Activated CD4-positive, alpha-beta T cell treated with anti-CD3 and anti-CD28 coated beads, Interleukin-2, amount 50 U/mL, for 48 hours (primary cell): ENCODE measurements at places on chromosomes 7 and 10.

DNA sequence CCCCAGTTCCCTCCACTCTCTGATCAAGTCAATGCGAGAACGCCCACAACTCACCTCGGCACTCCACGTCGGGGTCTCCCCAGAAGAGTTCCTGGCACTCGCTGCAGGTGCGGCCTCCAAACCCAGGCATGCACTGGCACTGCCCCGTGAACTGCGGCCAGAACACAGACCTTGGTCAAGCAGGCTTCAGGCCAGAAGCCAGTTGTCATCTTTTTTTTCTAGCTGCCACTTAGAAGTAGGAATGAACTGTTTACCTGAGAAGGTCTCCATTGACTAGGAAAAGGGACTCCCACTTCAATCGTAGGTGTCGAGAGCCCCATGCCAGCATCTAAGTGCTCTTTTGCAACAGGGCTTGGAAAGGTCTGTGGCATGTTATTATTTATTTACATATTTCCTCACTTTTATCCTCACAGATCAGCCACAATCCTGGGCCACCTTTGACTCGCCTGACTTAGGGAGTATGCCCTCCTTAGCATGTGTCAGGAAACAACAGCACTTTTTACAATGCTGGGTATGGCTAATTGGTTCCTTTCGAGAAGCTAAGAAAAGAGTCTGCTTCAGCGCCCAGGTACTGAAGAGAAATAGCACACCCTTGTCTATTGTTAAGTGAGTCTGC is 51.7 kb downstream of the LAMB1 start:
- no peak for DNase-seq

- DNase-seq: no peak
Observed at GRCh38 chr10:127151541-127151940, 44.9 kb downstream of the INSYN2A start.

GRCh38 chr10:96919785-96920430 is 87.8 kb downstream of the LCOR start:
- DNase-seq: no peak

DNA sequence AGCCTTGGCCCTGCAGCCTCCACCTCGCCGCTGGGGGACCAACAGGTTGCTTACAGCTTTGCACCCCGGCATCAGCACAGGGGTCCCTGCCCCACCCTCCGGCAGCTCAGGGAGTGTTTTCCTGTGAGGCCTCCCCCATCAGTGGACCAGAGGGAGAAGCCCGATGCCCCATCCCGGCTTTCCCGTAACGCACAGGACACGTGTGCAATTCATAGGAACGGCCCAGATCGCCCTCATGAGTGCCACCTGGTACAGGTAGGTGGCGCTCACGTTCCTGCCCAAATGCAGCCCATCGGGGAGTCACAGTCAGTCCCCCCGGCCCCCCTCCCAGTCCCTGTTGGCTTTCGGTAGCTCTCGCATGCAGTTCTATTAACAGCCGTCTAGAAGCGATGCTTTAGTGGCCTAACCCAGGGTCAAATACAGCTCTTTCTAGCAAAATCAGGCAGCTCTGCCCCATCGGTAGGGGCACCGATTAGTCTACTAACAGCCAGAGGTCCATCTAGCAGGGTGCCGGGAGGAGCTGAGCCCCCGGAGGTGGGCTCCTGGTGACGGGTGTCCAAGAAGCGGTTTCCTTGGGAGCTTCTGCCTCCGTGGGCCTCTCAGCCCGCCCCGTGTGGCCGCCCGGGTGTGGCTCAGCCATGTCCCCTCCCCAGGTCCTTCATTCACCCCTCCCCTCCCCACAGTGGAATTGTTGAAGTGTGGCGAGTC is 48.4 kb upstream of the GTF2IRD1 start:
- DNase-seq: peak; percentile 11

- no peak for DNase-seq
Observed at GRCh38 chr7:127940381-127941160, 90.7 kb downstream of the LRRC4 start.

DNA sequence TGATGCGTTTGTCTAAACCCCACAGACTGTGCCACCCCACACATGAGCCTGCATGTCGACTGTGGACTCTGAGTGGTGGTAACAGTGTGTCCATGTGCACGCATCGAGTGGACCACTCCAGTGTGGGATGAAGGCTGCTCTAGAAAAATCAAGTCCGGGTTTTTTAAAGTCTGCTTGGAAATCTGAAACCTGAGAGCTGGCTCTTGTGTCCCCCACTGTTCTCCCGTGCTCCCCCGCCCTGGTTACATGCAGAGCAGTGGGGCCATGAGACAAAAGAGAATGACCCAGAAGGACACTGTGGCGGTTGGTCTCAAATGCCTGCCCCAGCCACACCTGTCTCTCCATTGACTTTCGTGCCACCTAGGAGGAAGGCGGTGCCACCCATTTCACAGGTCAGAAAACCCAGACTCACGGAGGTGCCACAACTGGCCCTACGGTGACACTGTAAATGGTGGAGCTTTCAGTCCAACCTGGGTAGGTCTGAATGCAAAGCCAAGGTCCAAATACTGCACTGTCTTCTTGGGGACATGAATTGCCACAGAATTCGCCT is 27.3 kb upstream of the PWWP2B start:
- DNase-seq: no peak

DNA sequence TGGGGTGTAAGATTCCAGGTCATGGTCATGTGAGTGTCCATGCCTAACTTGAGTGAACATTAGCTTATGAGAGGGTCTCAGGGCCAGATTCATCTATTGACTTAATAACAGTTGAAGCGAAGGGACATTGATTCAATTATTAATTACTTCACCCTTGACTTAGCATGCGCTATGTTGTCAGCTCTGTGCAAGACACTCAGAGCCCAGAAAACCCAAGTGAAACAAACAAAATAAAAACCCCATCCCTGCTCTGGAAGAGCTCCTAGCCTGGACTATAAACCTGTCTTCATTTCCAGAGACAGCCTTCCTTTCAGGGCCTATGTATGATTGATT is 66.0 kb upstream of the TNS3 start:
- no peak for DNase-seq

GRCh38 chr10:31650010-31650409 is 278.6 kb downstream of the ARHGAP12 start:
- no peak for DNase-seq

DNA sequence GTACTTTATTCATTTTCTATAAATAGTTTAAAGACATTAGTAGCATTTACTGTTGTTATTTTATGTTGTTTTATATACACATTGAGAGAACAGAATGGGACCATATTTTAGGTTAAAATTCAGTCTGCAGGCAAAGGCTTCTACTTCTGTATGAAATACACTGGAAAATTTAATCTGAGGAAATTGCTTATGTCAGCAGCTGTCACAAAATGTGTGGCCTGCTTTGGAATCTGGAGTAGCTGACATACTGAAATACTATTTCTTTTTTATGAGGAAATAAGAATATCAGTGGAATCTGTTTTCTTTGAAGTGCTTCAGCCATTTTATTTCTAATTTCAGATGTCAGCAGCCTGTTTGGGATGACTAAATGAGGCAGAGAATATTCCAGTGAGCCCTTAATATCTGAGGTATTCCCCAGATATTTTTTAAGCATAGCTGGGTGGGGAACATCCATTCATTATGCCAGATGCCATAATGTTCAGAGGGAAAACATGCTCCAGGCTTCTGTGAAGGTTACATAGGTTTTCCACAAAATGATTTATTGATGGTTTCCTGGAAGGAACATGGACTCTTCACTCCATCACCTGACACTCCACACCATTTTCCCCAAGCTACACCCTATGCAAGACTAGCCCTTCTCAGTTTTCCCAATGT is 267.1 kb downstream of the ARL4A start:
- DNase-seq: no peak

DNA sequence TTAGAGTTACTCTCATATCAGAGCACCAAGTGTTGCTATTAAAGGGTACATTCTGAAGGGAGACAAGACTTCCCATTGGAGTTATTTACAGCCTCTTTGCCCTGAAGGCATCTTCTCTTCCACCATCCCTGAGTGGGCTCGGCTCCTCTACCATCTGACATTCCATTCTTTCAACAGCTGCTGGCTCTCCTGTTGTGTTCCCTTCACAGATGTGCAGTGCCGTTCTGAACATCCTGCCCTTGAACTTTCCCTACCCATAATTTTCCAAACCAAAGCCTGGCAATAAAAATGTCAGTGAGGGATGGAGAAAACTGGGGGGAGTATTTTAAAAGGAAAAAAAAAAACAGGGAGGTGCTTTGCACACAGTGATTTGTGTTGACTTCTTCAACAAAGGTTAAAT is 392.9 kb downstream of the KCNMA1 start:
- no peak for DNase-seq

- no peak for DNase-seq
Observed at GRCh38 chr7:154837622-154838021, 165.3 kb downstream of the PAXIP1 start.

DNA sequence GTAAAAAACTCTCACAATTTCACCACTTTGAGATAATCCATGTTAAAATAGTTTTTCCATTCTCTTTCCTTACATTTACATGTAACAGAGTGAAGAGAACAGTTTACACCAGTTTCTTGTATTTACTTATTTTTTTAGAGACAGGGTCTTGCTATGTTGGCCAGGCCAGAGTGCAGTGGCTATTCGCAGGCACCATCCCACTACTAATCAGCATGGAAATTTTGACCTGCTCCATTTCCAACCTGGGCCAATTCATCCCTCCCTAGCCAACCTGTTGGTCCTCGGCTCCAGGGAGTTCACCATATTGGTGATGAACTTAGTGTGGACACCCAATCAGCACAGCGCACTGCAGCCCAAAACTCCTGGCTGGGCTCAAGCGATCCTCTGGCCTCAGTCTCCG is 74.1 kb downstream of the LYZL2 start:
- no peak for DNase-seq

- no peak for DNase-seq
Observed at GRCh38 chr10:21184216-21184615, 287.1 kb upstream of the NEBL start.

DNA sequence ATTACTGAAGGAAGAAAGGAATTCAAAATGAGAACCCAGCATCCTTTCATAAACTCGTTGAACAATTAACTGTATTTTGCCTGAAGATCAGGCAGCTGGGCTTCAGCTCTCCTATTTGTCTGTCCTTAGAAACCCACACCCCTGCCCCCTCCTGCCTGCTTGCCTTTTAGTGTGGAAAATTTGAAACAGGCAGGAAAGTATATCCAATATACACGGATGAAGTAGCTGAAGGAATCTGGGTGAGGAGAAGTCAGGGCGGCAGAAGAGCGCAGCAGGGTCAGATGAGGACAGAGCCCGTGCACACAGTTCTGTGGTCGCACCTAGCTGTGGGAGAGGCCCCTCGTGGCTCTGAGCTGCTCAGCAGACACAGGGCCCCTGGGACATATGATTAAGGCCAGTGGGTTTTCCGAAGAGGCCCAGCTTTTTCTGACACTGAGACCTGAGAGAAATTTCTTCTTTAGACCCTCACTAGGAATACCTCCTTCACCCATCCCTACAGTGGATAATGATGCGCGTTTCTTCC is 87.9 kb downstream of the ACTR3B start:
- no peak for DNase-seq

DNA sequence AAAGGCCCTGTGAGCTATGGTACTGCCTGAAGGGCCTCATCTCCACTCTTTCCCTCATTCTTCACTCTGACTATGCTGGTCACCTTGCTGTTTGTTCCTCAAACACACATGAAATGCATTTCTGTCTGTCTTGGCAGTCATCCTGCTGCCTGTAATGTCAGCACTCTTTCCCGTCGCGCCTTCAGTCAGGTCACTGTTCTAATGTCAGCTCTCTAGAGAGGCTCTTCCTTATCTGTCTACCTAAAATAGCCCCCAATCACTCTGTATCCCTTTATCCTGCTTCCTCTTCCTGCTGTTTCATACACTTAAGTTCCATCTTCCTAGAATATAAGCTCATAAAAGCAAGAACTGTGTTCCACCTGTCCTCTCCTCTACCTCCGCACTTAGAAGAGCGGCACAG is 215.5 kb downstream of the ZNF33B start:
- no peak for DNase-seq

DNA sequence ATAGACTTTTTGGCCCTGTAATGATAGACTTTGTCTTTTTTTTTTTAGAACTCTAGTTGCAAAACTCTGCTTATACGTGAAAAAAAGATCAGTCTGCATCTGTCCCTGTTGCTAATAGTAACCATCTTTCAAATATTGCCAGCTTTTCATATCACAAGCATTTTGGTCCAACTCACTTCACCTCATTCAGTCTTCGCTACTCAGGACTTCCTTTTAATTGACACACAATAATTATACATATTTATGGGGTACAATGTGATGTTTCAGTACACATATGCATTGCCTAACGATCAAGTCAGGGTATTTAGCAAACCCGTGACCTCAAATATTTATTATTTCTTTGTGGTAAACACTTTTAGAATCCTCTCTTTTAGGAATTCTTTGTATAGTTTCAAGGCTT is 867.0 kb upstream of the C7orf33 start:
- DNase-seq: no peak
